ENCODE measurements at places on chromosomes 12 and 14. TPM values are rescaled to one million over a fixed set of nuclear protein-coding genes. Genes with fewer than 3 reads are reported as not detected.

INHBC gene
- total RNA-seq, result not detected

DNA sequence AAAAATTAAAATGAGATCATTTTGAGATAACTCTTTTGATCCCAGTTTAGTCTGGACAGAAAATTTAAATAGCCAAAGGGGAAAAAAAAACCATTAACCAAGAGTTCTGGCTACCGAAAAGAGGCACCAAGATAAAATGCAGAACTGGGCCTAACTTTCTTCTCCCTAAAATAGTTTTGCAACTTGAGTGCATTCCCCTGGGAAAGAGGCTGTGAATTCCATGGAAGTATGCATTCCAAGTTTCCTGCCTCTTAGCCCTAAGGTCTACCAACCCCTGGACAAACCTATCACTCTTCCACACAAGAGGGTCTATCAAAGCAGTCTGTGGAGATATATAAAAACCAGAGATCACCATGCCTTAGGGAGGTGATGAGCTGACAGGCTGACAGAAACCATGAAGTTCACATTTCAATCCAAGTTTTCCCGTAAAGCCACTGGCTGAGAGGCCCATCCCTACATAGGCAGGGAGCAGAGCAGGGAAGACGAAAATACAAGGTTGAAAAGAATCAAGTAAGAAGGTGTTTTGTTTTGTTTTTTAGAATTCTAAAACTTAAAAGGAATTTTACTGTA is 33.8 kb downstream of the DCP1B start:
- no peaks in the 10 kb centered on the region for H3K27me3 ChIP-seq
- no peak overlapping the region for H3K4me3 ChIP-seq
- no peak for DNase-seq
- H3K36me3 ChIP-seq, result peaks cover 1% of the 10 kb centered on the region
- H3K27ac ChIP-seq, result no peak overlapping the region
- no peaks in the 10 kb centered on the region for H3K4me1 ChIP-seq

SPTB gene
- not detected for total RNA-seq

NTS gene
- not detected for total RNA-seq

GLT8D2 gene
- total RNA-seq, result 0.13 TPM

- no peaks in the 10 kb centered on the region for H3K36me3 ChIP-seq
- DNase-seq, result no peak
- H3K27me3 ChIP-seq, result no peaks in the 10 kb centered on the region
- no peaks in the 10 kb centered on the region for H3K4me1 ChIP-seq
- H3K4me3 ChIP-seq, result no peak overlapping the region
- H3K27ac ChIP-seq, result no peak overlapping the region
Observed at GRCh38 chr14:32761381-32761968, 177.2 kb upstream of the NPAS3 start.

OR4E2 gene
- total RNA-seq, result not detected

GRCh38 chr12:23860019-23860418 is 89.5 kb downstream of the SOX5 start:
- H3K27ac ChIP-seq, result no peak overlapping the region
- H3K27me3 ChIP-seq, result no peaks in the 10 kb centered on the region
- DNase-seq, result no peak
- H3K4me3 ChIP-seq, result no peak overlapping the region
- no peaks in the 10 kb centered on the region for H3K36me3 ChIP-seq

DNA sequence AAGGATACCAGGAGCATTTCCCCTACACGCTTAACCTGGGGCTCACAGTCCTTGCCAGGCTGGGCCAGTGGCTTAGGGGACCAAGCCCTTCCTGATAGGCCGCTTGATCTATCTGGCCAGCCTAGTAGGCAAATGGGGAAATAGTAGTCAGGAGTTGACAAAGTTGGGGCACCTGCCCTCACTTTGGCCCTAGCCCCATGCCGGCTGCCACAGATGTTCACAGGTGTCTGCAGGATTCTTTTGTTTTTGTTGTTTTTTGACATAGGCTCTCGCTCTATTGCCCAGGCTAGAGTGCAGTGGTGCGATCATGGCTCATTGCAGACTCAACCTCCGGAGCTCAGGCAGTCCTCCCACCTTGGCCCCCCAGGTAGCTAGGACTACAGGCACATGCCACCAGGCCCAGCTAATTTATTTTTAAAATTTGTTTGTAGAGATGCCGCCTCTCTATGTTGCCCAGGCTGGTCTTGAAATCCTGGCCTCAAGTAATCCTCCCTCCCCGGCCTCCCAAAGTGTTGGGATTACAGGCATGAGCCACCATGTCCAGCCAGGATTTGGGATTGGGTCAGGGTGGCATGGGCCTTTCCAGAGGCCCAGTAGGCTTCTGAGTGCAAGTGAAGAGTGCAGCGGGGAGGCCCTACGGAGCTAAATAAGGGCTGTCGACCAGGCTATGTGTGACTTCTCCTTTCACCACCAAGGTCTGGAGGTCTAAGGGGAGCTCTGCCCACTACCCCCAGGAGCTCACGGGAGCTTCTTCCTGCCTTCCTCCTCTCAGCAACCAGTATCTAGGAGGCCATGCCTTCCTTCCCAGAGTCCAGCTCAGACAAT is 15.5 kb upstream of the HDAC7 start:
- DNase-seq, result no peak
- peaks cover 91% of the 10 kb centered on the region for H3K4me1 ChIP-seq
- no peaks in the 10 kb centered on the region for H3K27me3 ChIP-seq
- H3K27ac ChIP-seq, result peak overlapping the region; percentile 98
- H3K4me3 ChIP-seq, result no peak overlapping the region
- peaks cover 3% of the 10 kb centered on the region for H3K36me3 ChIP-seq
